ENCODE measurements at places on chromosomes 3 and 15.

GRCh38 chr3:135495891-135496290 is 469.6 kb upstream of the PPP2R3A start:
- no peak for DNase-seq

GRCh38 chr3:168394439-168394838 is 298.7 kb upstream of the GOLIM4 start:
- no peak for DNase-seq

DNA sequence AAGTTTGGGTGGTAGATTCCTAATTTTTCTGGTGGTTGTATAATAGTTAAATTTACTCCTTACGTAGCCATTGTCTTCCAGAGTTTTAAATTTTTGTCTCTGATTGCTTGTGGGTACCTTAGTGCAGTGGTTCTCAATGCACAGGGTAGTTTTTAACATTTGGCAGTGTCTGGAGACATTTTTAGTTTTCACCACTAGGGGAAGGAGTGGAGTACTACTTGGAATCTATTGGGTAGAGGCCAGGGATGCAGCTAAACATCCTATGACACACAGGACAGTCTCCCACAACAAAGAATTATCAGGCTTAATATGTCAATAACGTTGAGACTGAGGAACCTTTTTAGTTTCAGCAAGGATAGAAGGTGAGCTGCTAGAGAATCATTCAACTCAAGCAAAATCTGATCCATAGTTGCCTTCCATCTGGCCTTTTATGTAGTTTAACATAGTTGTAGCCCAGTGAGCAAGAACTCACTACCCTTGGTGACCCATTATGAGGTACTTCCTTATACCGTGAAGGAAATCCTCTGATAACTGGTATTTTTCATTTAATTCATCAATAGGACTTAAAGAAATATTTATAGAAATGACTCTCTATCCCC is 8.6 kb upstream of the STX19 start:
- DNase-seq, result peak; percentile 60

DNA sequence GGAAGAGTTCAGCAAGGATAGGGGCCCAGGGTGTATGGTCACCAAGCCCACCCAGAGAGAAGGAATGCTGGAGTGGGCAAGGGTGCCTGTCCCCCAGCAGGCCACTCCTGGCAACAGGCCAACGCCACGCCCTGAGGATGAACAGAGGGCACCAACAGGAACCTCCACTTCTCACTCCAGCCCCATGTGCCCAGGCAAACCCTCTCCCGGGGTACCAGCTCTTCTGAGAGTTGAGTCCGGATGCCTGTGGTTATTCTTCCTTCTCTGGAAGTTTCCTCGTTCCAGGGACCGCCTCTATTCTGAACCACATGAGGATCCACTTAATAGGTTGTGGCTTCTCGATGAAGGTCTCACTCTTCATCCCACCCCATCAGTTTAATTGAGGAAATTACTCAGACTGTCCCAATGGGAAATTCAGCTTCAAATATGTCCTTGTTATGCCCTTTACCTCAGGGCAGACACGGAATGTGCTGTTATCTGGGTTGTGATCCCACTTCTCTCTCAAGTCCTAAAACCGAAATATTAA is 114.3 kb downstream of the LIPC start:
- DNase-seq, result peak; percentile 44

- DNase-seq, result no peak
Observed at GRCh38 chr15:51585986-51586385, 36.6 kb downstream of the DMXL2 start.

- no peak for DNase-seq
Observed at GRCh38 chr3:31367518-31367917, 165.2 kb upstream of the STT3B start.

DNA sequence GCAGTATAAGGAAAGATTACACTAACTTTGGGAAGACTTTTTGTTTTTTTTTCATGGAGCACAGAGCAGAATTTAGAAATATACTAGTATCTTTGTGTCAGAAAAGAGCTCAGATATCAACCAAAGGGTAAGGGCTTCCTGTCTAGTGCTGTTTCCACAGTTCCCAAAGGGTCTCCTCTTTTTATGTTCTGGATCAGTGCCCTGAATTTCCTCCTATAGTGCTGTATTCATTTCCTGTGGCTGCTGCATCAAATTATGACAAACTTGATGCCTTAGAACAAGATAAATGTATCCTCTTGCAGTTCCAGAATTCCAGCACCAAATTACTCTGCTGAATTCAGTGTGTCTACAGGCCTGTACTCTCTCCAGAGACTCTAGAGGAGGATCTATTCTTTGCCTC is 219.8 kb upstream of the THRB start:
- peak; percentile 9 for DNase-seq

GRCh38 chr3:51391566-51392354 is 675 bp downstream of the RBM15B start:
- DNase-seq, result peak; percentile 23

GRCh38 chr3:10917176-10917575 is 75.4 kb upstream of the SLC6A1 start:
- no peak for DNase-seq

DNA sequence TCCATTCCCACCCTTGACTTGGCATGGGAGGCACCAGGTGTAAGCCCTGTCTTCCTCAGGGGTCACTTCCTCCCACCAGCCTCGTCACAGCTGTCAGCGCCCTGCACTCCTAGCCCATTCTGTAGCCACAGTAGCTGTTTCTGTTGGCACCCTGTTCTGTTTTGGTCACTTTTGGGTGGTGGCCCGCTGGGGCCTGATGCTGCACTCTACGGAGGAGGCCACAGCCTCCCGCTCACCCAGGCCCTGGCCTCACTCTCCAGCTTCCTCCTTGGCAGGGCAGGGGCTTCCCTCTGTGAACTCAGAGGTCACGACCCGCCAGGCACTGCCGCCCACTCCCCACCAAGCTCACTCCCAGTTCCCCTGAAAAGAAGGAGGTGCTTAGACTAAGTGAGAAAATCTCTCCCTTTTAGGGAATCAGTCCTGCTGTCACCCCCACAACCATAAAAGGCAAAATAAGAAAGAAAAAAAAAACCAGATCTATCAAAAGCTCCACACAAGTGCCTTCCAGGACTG is 68.4 kb downstream of the MGLL start:
- no peak for DNase-seq

GRCh38 chr3:152376351-152377183 is 107.8 kb downstream of the MBNL1 start:
- DNase-seq, result peak; percentile 94

GRCh38 chr3:153038779-153039178 is 123.2 kb upstream of the RAP2B start:
- DNase-seq, result no peak
